ENCODE measurements at places on chromosomes 2 and 18. TPM values are rescaled to one million over a fixed set of nuclear protein-coding genes. Genes with fewer than 3 reads are reported as not detected.

The NYAP2 gene
- not detected for total RNA-seq

The KLHL29 gene
- 5.2 TPM for total RNA-seq

The LRATD1 gene
- 0.17 TPM for total RNA-seq

The FLACC1 gene
- 0.14 TPM for total RNA-seq

The GALNT5 gene
- 1.8 TPM for total RNA-seq

The RAB6C gene
- total RNA-seq = not detected

The SP5 gene
- not detected for total RNA-seq

The MAB21L4 gene
- 0.29 TPM for total RNA-seq

The GAL3ST2 gene
- total RNA-seq = 0.22 TPM

The ANKRD30B gene
- total RNA-seq = not detected

The SERPINE2 gene
- 139 TPM for total RNA-seq

The HOXD11 gene
- total RNA-seq = 6.5 TPM

The LYPD1 gene
- total RNA-seq = 17.1 TPM

The GPR55 gene
- total RNA-seq = not detected

The RNF125 gene
- 0.26 TPM for total RNA-seq

The PMS1 gene
- 6.3 TPM for total RNA-seq

The HOXD13 gene
- 0.18 TPM for total RNA-seq

The RGPD4 gene
- not detected for total RNA-seq

Data from A549 treated with AZD2906 at 1 μM for 4 hours (cell line).